CD4-positive, alpha-beta T cell treated with Interleukin-12 subunit alpha and Interleukin-12 subunit beta, for 1 hour (primary cell): ENCODE measurements at places on chromosomes 3 and 15.

GRCh38 chr3:42778644-42779043 lies 5.6 kb upstream of the CCDC13 start:
- DNase-seq = no peak

GRCh38 chr3:129610276-129610675 lies 3.8 kb upstream of the PLXND1 start:
- no peak for DNase-seq

DNA sequence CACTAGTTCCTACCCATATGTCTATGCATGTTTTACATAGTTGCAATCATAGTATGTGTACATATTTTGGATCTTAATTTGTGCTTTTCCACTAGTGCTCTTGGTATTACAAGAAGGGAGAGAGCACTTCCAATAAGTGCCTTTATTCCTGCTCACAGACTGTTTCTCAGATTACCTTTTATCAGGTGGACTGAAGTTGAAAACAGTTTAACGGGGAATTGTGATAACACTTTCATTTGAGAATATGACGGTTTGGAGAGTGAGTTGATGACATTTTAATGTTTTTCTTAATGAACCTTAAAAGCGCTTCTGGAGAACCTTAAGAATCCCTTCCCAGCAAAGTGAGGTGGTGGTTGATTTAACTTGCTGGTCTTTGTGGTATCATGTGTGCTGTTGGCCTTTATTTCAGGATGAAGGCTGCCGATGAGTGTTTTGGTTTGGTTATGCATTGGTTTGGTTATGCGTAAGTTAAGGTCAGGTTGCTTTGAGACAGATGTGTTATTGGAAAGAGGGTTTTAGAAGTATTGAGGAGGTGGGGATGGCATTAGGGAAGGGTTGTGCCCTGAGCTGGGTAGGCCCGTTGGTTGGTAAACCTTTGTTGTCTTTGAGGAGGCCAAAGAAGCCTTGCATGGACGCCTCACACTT lies 2.8 kb downstream of the EDEM1 start:
- DNase-seq = no peak

GRCh38 chr15:40846841-40847222 lies 3.0 kb downstream of the SPINT1 start:
- DNase-seq = no peak

DNA sequence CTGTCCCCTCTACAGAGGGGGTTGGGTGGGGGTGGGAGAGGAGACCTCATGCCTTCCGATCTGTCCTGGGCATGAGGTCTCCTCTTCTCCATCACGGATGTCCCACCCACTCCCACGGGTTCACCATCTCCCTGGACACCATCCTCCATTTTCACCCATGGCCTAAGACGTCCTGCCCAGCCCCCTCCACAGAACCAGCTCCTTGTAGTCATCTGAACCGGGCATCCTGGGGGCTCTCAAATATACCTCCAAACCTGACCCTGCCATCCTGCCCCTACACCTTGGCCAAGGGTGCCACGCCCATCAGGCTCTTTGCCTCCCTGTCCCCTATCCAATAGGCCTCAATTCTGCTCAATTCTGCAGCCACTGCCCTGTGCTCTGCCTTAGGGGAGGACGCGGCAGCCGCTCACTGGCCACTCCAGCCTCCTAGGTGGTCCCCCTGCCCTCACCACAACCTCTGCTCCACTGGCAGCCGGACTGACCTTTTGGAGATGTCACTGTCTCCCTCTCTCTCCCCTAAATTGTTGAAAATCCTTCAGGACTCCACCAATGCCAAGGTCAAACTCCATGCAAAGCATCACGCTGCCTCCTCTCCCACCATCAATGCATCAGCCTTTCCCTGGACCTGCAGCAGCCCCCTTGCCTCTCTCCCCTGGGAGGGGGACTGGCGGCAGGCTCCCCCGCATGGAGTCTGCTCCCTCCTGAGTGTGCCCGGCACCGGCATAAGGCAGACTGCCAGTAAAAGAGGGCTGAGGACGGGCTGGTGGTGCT lies 9.4 kb upstream of the ANPEP start:
- DNase-seq = no peak

GRCh38 chr3:14871456-14872200 lies 52.9 kb downstream of the FGD5 start:
- no peak for DNase-seq

DNA sequence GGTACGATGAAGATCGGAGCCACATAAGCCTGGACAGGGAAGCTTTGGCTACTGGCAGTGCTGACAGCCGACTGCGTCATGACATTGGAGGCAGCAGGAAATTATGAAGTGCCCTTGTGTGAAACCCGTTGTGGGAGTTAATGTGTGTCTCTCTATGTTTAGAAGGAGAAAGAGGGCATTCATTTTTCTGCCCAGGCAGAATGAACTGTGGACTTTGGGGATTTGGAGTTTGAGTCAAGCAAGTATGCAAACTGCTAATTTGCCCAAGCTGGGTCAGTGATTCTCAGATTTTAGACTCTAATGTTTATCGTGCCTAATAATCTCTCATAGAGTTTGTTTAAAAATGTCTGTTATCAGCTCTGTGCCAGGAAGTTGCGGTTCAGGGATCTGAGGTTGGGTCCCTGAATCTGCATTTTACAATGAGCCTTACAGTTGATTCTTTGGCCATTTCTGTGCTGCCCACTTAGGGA lies 5.6 kb downstream of the CTXND1 start:
- no peak for DNase-seq

DNA sequence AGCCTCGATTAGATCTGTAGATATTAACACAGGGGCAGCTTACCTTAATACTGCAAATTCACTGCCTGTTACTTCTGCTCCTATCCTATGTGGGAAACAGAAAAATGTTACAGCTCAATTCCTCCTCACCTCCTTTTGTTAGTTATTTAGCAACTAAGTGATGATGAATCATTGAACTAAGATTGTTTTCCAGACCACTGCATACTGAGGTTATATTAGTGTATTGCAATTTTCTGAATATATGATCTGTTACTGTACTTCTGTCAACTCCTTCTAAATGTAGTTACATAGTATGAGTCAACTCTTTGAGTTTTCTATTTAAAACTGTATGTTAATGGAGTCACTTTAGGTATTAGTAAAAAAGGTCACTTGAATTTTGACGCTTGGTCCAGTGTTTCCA lies 331.5 kb upstream of the SLCO3A1 start:
- DNase-seq = no peak

DNA sequence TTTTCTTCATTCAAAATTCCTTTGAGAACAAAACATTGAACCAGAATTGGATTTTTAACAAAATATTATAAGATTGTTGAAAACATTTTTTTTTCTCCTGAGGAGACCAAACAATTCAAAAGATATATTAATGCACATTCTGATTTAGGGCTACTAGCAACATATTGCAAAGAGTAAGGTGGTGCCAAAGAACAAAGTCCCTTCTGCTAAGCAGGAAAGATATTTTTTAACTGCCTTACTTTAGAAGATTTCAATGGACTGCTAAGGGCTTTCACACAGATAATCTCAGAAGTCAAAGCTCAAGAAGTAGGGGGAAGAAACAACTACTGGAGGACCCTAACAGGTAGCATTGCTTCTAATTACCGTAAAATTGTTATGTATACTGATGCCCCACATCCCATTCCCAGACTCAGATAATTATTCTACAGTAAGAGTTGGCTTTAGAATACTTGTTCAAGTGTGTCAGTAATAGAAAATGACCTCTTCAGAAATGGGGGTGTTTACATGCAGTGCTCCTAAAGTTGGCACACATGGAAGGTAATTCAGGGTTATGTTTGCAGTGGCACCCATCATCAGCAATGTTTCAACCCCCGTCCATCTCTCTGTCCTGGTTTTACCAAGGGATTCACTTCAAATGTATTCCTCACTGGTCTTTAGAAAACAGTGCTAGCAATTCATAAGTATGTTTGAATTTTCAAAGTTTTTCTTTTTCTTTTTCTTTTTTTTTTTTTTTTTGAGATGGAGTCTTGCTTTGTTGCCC lies 354.7 kb downstream of the ZBTB20 start:
- no peak for DNase-seq

GRCh38 chr15:39414201-39414600 lies 166.7 kb upstream of the THBS1 start:
- no peak for DNase-seq

- DNase-seq = no peak
Measured at GRCh38 chr3:112776836-112777235, 69.8 kb downstream of the CD200R1L start.

- DNase-seq = no peak
Measured at GRCh38 chr3:129530251-129530791, 1.9 kb downstream of the RHO start.

DNA sequence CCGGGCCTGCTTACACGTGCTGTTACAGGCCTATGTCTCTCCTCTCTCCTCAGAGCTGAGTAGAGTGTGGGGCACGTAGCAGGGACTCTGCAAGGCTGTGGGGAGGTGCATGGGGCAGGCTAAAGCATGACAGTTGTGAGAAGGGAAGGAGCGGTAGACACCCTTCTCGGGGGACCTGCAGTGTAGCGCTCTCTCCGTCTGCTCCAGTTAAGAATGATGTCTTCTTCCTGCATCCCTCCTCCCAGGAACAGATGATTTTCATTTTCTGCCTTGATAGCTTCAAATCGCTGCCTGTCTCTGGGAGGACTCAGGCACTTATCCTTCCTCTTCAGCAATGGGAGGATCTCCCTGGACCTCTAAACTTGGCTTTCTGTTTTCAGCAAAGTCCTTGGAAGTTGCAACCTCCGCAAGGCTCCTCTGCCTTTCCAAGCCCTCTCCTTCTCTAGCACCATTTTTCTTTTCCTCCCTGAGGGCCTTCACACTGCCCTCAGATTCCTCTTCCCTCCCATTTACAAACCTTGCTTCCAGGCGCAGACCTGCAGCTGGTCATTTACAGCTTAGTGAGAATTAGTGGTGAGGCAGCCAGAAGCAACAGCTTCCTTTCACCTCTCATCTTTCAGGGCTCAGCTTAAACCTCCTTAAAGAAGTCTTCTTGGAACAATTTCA lies 23.4 kb upstream of the TLE3 start:
- no peak for DNase-seq

- no peak for DNase-seq
Measured at GRCh38 chr3:166734734-166735133, 645.4 kb downstream of the ZBBX start.

DNA sequence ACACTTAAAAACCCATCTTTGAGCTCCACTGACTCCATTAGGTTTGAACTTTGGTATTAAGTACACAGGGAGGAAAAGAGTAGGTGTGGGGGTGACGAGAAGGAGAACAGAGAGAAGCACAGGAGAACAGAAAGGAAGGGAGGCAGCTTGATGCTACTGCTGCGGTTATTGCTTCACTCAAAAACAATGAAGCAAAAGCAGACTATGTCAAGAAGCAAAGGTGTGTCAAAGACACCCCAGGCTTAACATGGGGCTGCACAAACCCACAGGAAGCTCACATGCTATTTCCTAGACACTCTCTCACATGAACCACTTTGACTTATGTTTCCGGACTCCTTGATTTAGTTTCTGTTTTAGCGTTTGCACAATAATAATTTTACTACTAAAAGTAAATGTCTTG lies 961.0 kb upstream of the CFAP20DC start:
- peak; percentile 81 for DNase-seq

- no peak for DNase-seq
Measured at GRCh38 chr15:44328135-44328534, 39.6 kb downstream of the GOLM2 start.

- DNase-seq = no peak
Measured at GRCh38 chr3:114454551-114455251, 160.9 kb downstream of the TIGIT start.

DNA sequence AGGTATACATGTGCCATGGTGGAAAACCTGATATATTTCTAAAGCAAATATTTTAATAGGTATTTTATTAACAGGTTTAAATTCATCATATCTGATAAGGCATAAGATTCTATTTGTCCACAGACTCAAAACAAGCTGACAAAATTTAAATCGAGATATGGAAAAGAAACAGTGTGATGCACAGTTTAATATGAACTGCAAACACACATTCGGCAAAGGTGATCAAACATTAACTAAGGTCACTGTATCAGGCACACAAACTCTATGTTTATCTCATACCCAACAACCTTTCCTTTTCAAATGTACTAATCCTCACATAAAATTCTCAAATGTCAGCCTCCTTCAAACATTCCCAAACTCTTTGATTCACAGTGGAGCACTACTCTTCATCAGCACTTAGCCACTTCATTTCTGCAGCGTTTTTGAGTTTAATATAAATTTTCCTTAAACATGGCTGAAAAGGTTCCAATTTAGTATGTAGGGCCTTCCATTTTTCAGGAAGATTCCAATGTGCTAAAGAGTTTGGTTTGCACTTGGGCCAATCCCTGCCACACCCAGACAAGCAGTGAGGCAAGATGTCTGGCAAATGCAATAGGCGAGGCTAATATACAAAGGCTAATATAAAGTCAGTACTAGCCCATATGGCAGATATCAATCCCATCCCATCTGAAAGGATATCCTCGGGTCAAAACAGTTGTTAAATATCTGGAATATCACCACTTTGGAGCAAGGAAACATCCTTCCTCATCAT lies 84.6 kb downstream of the GBE1 start:
- no peak for DNase-seq

- DNase-seq = no peak
Measured at GRCh38 chr3:141708367-141708766, 29.7 kb upstream of the RNF7 start.

DNA sequence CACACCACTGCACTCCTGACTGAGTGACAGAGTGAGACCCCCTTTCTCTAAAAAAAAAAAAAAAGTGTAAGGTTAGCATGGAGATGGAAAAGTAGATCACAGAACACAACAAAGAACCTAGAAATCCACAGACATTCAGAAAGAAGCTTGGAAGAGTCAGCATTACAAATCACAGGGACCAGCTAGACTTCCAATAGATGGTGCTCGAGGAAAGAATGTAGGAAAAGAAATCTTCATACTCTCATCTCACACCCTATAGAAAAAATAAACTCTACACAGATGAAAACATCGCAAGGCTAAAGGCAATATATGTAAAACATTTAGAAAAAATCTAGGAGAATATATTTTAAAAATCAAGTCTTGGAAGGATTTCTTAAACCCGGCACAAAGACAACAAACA lies 94.5 kb upstream of the ABHD17C start:
- no peak for DNase-seq

DNA sequence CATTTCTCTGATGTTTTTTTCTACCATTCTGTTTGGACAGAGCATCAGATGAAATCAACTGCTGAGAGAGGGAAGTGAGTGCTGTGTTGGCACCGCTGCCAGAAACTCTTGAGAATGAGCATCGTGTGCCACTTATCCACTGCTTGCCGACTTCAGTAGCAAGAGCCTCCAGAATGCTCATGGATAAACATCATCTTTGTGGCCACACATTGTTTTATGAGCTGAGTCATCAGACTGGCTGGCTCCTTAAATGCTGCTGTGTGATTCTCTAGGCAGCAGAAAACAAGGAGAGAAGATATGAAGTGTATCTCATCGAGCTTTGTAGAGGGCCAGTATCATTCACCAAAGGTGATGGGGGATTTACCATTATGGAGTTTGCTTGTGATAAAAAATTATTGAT lies 3.4 kb upstream of the DOCK3 start:
- no peak for DNase-seq
